Adrenal gland (tissue), 19 donors: ENCODE measurements at places on chromosomes 3 and 15. TPM values are rescaled to one million over a fixed set of nuclear protein-coding genes. Genes with fewer than 3 reads are reported as not detected.

DNA sequence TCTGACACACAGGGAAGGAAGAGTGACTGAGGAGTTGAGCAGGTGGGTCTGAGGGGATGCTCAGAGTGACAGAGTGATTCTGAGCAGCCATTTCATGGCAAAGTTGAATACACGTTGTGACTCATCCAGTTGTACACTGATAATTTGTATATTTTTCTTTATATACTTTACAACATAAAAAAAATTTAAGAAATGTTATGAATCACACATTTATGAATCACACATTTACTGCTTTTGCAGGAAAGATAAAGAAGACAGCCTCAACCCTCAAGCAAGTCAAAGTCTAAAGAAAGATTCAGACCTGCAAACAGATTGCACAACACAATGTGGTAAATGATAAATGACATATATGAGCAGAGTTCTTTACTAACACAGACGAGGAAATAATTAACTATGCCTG, 21.0 kb upstream of the CHMP2B start:
- DNase-seq = no peak

DNA sequence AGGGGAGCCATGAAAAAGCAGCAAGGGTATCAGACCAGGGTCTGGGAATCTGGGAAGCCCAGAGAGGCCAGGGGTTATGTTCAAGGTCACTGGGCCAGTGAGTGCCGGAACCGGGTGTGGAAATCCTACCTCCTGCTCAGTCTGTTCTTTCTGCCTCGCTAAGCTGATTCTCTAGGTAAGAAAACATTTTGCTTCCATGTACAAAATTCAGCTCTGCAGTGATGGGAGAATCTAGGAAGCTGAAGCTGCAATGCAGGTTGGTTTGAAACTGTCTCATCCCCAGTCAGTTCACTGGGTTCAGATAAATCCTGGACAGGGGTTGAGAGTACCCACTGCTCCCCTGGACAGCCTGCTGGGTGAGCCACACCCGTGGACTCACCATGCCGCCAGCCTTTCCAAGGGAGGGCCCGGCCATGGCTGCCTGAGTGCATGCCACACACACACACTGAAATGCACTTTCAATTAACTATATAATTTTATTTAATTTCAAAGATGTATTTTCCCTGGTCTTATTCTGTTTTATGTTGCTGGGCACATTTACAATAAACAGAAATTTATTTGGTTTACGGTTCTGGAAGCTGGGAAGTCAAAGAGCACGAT, 108.4 kb downstream of the CORO2B start:
- no peak for DNase-seq

DNA sequence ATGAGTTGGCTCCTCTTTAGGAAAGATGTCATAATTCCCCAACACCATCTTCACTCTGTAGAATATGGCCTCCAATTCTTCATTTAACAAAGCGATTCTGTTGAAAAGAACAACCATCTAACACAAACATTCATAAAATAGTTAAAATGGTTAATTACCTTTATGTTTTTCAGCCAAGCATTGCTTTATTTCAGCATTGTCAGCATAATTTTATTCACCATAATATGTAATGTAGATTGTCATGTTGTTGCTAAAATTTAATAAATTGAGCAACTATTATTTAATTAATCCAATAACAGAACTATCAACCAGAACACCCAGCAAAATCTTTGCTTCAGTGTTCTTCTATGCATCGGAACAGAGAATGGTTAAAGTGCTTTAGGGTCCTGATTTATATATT, 46.2 kb upstream of the EPHA3 start:
- no peak for DNase-seq

- no peak for DNase-seq
Measured at GRCh38 chr3:182855076-182855475, 61.8 kb downstream of the ATP11B start.

Gene HAUS2
- 32.7 TPM for total RNA-seq
